ENCODE measurements at places on chromosomes 4 and X.

DNA sequence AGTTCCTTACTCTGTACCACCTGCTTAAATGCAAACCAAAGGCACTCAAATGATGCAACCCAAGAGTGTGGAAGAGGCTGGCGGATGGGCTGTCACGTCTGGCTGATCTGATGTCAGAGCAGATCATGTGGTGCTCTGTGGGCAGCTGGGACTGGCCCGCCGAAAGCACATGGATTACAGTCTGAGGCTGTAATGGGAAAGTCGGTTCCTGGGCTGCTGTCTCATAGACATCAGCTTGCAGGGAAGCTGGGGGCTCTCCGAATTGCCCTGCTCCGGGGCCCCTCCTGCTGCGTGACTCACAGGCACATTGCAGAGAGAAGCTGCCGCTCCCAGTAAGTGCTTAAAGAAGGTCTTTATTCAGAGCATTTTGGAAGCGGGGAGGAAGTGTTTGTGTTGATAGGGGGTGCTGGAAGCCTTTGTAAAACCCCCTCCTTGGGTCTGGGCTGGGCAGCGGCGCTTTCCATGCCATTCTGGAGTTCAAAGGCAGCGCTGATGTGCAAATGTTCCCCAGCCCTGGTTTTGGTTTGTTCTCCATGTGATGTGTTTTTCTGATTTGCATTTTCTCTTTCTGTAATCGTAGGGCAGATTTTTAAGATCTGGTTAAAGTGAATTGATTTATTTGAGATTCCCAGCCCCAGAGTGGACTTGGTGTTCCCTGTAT, 181.1 kb downstream of the LARP7 start:
- peak; percentile 92 for DNase-seq

DNA sequence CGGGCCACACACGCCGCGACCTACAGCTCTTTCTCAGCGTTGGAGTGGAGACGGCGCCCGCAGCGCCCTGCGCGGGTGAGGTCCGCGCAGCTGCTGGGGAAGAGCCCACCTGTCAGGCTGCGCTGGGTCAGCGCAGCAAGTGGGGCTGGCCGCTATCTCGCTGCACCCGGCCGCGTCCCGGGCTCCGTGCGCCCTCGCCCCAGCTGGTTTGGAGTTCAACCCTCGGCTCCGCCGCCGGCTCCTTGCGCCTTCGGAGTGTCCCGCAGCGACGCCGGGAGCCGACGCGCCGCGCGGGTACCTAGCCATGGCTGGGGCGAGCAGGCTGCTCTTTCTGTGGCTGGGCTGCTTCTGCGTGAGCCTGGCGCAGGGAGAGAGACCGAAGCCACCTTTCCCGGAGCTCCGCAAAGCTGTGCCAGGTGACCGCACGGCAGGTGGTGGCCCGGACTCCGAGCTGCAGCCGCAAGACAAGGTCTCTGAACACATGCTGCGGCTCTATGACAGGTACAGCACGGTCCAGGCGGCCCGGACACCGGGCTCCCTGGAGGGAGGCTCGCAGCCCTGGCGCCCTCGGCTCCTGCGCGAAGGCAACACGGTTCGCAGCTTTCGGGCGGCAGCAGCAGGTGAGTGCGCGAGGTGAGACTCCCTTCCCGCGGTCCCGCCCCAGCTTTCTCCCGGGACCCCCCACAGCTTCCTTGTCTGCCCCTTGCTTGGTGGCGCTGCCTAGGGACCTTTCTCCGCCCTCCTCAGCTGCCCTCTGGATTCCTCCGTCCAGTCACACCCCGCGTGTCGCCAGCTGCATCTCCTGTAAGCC, 678 bp downstream of the BMP3 start:
- peak; percentile 18 for DNase-seq

DNA sequence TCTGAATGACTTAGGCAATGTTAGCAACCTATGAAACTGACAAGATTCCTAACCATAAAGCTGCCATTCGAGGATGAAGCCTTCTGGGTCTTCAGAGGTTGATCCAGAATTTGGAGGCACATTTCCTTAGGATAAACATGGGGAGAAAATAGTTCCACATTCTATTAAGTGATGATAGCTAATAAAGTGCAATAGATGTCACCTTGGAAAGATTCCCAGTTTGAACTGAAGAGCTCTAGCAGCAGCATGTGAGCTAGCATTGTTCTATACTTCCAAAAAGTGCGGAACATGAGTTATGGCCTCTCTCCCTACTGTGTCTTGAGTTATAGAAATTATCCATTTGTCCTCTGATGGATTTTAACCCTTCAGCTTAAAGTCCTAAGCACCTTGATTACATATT, 991.4 kb upstream of the SLIT2 start:
- no peak for DNase-seq

DNA sequence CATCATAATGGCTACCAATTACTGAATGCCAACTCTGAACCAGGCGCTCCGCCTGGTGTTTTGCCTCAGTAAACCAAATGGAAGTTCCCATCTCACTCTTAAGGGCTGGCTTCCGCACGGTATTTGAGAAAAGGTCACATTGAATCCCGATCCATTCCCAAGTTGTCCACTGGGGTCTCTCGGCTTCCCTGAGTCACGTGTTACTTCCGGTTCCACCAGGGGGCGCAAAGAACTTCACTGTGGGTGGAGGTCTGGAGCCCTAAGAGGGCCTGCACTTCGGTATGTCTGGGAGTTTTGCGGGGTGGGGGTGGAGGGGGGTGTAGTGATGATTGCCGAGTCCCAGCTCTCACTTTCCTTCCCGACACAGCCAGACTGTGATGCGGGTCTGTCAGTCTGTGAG, 13.4 kb upstream of the NHS start:
- no peak for DNase-seq

DNA sequence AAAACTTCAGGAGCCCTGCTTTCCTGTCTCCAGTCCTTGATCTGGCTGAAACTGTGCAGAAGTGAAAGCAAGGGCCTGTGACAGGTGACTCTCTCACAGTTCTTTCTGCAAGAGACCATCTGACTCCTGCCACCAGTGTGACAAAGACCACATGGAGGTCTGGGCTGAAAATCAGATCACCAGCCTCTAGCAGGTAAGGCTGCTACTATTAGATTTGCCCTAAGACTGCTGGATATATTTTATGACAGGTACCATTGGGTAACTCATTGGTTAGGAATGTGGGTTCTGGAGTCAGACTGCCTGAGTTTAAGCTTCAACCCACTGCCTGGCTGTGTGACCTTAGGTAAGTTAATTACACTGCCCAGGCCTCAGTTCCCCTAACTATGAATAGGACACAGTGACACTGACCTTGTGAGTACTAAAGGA, 163.3 kb upstream of the SLC7A11 start:
- no peak for DNase-seq

DNA sequence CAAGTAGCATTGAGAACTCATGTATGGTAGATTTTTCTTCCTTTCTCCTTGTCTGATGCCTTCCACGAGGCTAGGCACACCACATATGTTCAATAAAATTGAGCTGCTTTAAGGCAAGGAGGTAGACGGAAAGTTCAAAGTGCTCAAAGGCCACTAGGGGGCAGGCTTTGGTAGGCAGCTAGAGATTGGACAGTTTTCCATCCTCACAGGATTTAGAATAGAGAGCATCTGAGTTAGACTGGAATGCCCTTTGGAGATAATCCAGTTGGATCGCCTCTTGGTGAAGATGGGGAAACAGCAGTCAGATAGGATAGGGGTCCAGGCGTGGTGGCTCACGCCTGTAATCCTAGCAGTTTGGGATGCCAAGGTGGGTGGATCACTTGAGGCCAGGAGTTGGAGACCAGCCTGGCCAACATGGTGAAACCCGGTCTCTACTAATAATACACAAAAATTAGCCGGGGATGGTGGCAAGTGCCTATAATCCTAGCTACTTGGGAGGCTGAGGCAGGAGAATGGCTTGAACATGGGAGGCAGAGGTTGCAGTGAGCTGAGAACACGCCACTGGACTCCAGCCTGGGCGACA, 30.4 kb downstream of the ELF4 start:
- DNase-seq: peak; percentile 73

GRCh38 chrX:115940888-115941332, 229.6 kb upstream of the AGTR2 start:
- DNase-seq: peak; percentile 64

GRCh38 chr4:155758481-155759371, at the start of gene GUCY1B1:
GUCY1B1 (plus strand) TSS chr4:155759021; CDS start chr4:155759141, 120 bp downstream.
- DNase-seq: peak; percentile 97

- no peak for DNase-seq
Observed at GRCh38 chr4:40112027-40112792, 55.6 kb downstream of the N4BP2 start.

DNA sequence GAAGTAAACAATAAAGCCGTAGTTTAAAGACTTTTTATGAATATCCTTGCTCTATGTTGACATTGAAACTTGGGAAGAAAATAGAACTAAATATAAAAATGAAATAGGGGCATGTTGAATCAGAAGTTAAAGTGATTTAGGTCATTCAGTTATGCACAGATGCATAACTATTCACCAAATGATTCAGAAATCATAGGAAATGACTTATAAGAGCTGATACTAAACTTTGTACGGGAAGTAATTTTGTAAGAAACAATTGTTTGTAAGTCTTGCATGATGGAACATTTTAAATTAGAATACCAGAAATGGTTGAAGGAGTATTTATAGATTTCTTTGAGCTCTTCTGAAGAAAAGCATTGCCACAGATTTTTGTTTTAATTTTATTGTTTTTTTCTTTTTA, 246.5 kb downstream of the CPE start:
- no peak for DNase-seq

GRCh38 chr4:75668596-75668995, 4.6 kb downstream of the G3BP2 start:
- no peak for DNase-seq

DNA sequence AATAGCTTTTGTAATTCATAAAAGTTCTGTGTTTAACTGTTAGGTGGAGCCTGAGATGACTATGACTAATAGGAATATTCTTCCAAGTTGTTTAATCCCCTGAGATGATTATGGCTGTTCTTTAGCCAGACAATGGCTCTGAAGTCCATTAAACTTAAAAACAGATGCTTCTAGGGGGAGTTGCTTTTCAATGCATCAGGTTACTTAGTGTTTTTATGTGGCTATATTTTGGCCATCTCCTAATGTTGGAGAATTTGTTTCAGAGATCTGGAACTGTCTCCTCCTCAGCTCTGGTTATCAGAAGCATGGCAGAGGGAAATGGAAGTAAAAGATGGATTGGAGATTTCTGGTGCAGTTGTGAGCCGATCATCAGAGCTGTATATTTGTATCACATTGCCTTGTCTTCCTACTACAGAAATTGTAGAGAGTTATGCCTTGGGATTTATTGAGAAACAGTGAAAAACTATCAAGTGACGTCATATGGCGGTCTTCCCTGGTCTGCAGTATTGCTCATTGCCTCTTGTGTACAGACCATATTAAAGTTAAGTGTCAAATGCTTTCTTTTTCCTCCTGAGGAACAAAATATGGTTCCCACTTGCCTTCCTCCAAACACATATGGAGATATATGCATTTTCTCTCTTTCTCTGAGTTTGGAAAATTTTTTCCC, 29.8 kb downstream of the SGMS2 start:
- DNase-seq: no peak

DNA sequence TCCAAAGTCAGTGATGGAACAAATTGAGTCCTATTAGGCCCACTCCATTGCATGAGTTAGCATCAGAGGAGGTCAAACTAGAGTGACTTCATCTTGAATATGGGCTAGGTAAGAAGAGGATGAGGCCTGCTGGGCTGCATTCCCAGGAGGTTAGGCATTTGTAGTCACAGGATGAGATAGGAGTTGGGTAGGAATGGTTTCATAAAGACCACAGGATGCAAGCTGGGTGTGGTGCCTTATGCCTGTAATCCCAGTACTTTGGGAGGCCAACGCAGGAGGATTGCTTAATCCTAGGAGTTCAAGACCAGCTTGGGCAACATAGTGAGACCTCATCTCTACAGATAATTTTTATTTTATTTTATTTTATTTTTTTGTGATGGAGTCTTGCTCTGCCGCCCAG, 26.8 kb downstream of the PDGFRA start:
- no peak for DNase-seq

DNA sequence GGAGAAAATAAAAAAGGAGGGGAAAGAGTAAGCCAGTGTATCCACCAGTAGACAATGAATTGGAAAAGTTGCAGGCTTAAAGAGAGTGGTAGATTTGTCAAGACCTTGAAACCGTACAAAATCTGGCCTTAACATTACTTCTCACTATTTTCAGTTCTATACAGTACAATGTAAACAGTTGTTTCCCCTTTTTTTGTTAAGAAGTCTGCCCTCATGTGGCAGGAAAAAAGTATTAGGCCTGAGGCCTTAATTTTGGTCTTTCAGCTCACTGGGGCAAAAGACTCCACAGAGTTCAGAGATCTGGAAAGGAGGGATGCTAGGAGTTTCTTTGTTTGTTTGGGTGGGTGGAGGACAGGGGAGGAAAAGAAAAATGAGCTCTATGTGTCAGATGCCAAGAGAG, 92.8 kb upstream of the CCDC160 start:
- peak; percentile 4 for DNase-seq

- no peak for DNase-seq
Observed at GRCh38 chr4:79851625-79852304, 221.3 kb downstream of the ANTXR2 start.

- no peak for DNase-seq
Observed at GRCh38 chr4:88435987-88436693, 20.8 kb upstream of the HERC5 start.

Measured in astrocyte of the hippocampus (primary cell).